ENCODE measurements at places on chromosomes 5 and 9. TPM values are rescaled to one million over a fixed set of nuclear protein-coding genes. Genes with fewer than 3 reads are reported as not detected.

GRCh38 chr9:71552480-71552879 is 215.8 kb downstream of the CEMIP2 start:
- H3K4me1 ChIP-seq = no peaks in the 10 kb centered on the region
- no peak overlapping the region for H3K27ac ChIP-seq
- no peaks in the 10 kb centered on the region for H3K36me3 ChIP-seq
- H3K27me3 ChIP-seq = no peaks in the 10 kb centered on the region

DNA sequence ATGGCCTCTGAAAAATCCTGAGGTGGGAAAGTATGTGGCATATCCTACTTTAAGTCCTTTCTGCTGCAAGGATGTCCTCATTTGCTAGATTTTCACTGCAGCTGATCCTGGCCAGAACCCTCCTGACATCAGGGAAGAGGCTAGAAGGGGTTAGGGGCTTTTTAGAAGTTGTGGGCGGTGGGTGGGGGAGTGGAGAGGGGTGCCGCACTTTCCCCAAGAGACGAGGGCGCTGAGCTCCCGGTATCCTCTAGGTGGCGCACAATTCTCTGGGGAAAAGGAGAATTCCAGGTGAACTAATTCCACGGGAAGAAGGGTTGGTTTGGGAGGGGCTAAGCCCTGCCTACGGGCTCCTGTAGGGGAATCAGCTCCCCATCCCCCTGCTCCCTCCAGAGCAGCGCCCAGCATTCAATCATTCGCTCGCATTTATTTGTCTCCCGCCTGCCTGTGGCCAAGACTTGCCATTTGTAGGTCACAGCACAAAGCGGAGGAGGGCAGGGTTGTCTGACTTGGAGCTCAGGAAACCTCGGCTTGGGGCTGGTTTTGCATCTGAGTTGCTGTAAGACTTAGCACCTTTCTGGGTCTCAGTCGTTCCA is 42.9 kb upstream of the HAND1 start:
- H3K4me3 ChIP-seq = no peak overlapping the region
- H3K4me1 ChIP-seq = no peaks in the 10 kb centered on the region
- H3K27me3 ChIP-seq = peaks cover 5% of the 10 kb centered on the region
- no peaks in the 10 kb centered on the region for H3K36me3 ChIP-seq

DNA sequence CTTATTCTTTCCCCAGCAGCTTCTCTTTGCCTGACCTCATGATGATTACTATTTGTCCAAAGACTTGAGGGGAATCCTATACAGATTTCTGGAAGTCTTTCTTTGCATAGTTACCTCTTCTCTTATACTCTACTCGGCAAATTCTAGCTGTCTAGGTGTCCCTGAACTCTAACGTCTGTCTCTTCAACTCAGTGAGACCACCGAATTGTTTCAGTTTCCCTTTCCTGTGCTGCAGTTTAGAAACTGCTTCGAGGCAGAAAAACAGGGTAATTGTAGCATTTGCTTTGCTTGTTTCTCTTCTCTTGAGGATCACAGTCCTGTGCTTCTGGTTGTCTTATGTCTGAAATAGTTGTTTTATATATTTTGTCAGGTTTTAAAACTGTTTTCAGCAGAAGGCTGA is 14.8 kb downstream of the LVRN start:
- no peaks in the 10 kb centered on the region for H3K27me3 ChIP-seq
- no peaks in the 10 kb centered on the region for H3K36me3 ChIP-seq
- DNase-seq = no peak
- no peak overlapping the region for H3K4me3 ChIP-seq

DNA sequence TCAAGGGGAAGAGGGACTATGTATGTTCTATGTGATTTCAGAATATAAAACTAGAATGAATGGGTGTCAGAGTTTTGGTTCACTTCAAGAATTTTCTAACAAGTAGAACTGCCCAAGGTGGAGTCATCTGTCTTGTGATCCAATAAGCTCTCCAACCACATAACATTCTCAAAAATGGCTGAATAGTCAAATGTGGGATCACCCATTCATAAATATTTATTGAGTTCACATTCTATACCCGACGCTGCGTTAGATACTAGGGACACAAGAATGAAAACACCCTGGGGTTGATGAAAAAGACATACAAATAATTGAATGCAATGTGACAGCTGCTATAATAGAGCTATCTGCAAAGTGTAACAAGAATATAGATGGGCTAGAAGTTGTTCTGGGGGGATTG is 35.3 kb upstream of the TRAF1 start:
- H3K4me1 ChIP-seq = peaks cover 4% of the 10 kb centered on the region
- no peaks in the 10 kb centered on the region for H3K27me3 ChIP-seq
- no peak overlapping the region for H3K4me3 ChIP-seq
- no peak for DNase-seq
- no peak overlapping the region for H3K27ac ChIP-seq

DNA sequence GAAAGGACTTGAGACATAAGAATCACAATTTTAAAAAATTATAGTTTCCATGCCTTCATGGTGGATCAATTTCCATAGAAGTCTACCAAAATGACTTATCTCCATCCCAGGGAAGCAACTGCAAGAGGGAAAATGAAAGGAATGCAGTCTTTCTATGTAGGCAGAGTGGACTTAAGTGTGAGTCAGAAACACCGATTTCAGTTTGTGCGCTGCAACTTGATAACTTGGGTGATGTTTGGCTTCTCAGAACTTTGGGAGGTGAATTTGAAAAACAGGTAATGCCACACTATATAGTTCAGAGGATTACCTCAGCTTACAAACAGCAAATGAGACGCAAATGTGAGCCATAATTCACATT is 708 bp upstream of the CSNK1G3 start:
- peak overlapping the region; percentile 97 for H3K27ac ChIP-seq
- H3K4me1 ChIP-seq = peaks cover 10% of the 10 kb centered on the region
- no peak for DNase-seq
- no peaks in the 10 kb centered on the region for H3K27me3 ChIP-seq

- DNase-seq = no peak
- peak overlapping the region; percentile 38 for H3K27ac ChIP-seq
- peaks cover 16% of the 10 kb centered on the region for H3K36me3 ChIP-seq
- H3K27me3 ChIP-seq = no peaks in the 10 kb centered on the region
- H3K4me3 ChIP-seq = no peak overlapping the region
Observed at GRCh38 chr9:109101810-109102209, 17.9 kb downstream of the TMEM245 start.

GRCh38 chr5:169653091-169653490 is 16.0 kb downstream of the DOCK2 start:
- H3K4me3 ChIP-seq = no peak overlapping the region
- H3K4me1 ChIP-seq = no peaks in the 10 kb centered on the region
- no peaks in the 10 kb centered on the region for H3K36me3 ChIP-seq
- no peaks in the 10 kb centered on the region for H3K27me3 ChIP-seq
- no peak overlapping the region for H3K27ac ChIP-seq

GRCh38 chr5:174221946-174222345 is 176.4 kb downstream of the NSG2 start:
- no peaks in the 10 kb centered on the region for H3K27me3 ChIP-seq
- no peak for DNase-seq
- H3K4me1 ChIP-seq = no peaks in the 10 kb centered on the region
- no peak overlapping the region for H3K27ac ChIP-seq

DNA sequence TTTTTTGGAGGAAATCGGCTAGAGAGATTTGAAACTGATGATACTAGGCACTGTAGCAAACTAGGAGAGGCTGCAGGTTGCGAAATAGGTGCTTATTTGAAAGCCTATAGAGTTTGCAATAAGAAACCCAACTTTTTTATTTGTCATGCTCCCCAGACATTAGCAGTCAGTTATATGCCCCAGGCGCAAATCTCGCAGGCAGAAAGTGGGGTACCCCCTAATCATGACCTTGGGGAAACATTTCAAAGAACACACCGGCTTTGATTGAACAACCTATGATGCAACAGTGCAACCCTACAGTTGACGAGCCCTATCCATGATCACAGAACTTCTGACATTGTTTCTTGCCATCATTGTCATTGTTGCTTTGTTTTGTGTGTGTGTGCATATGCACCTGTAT is 510.5 kb downstream of the RAB3C start:
- no peak overlapping the region for H3K4me3 ChIP-seq
- H3K36me3 ChIP-seq = no peaks in the 10 kb centered on the region
- no peak for DNase-seq
- H3K27me3 ChIP-seq = no peaks in the 10 kb centered on the region
- no peak overlapping the region for H3K27ac ChIP-seq

Gene ORM2
- total RNA-seq = 0.64 TPM

Gene IL13
- not detected for total RNA-seq

Gene CARD9
- 0.43 TPM for total RNA-seq
